Cortex of kidney (tissue), 1 donor: ENCODE measurements at places on chromosomes 1 and 21.

DNA sequence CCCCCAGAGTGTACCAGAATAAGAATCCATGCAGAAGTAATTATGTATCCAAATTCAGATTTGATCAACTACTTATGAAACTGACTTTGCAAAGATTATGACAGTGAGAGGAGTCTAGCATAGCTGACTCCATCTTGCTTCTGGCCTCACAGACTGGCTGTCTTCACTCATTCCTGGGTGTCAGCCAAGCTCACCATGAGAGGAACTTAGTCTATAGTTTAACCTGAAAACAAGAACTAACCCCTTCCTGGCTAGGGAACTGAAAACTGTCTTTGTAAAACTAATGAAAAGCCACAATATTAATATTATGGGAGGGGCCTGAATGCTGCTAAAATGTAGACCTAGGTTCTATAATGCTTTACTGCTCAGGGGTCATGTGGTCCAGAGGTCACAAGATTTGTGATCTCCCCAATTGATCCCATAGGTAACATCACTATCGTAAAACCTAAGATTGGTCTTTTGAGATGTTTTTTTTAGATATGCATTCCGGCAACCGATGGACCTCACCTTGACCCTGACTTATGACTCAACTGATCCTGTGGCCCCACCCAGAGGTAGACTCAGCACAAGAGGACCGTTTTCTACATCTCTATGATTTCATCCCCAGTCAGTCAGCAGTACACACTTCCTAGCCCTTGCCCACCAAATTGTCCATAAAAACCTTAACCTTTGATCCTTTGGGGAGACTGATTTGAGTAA, 55.2 kb downstream of the ATP1B1 start:
- no peak for DNase-seq

DNA sequence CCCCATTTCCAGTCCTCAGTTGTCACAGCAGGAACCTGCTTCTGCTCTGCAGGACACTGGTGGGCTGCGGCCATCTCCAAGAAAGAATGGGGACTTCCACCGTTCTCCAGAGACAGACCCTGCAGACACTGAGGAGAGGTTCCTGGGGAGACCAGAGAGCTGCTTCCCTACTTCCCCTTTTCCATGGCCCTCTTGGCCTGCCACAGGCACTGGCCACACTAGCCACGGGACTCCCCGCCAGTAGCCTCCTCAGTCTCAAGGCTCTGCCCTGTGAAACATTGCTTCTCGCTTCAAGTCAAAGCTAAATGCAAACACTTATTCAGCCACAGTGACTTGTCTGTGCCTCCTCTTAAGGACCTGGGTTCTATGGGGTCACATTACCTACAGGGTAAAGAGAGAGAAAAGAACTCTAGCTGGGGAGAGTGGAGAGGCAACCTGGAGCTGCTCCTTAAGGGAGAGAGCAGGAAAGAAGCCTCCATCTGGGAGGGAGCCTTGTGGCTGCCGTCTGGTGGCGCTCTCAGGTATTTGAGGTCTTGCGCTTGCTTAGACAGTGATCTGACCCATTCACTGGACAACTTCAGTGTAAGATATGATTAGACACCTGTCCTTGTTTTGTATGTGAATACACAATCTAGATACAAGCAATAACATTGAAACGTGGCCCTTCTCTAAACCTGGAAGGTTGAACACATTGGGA, 5.4 kb upstream of the SLAMF8 start:
- no peak for DNase-seq

DNA sequence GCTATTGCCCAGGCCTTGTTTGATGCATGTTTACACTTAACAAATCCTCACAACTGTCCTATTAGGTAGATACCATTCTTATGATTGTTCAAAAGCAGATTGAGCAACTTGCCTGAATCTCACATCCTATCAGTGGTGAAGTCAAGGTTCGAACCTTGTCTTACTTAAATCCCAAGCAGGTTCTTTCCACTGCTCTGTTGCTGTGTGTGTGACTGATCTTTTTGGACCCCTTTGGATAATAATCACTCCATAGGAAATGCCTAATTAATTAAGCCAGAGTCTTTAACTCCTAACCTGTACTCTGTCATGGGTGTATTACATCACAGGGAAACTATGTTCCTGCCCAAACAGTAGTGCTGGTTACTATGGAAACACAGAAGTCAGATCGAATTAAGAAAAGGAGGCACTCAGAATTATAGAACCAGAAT, 84.2 kb downstream of the SPATA46 start:
- DNase-seq: no peak

GRCh38 chr1:202069662-202070061, 53.1 kb upstream of the GPR37L1 start:
- no peak for DNase-seq

DNA sequence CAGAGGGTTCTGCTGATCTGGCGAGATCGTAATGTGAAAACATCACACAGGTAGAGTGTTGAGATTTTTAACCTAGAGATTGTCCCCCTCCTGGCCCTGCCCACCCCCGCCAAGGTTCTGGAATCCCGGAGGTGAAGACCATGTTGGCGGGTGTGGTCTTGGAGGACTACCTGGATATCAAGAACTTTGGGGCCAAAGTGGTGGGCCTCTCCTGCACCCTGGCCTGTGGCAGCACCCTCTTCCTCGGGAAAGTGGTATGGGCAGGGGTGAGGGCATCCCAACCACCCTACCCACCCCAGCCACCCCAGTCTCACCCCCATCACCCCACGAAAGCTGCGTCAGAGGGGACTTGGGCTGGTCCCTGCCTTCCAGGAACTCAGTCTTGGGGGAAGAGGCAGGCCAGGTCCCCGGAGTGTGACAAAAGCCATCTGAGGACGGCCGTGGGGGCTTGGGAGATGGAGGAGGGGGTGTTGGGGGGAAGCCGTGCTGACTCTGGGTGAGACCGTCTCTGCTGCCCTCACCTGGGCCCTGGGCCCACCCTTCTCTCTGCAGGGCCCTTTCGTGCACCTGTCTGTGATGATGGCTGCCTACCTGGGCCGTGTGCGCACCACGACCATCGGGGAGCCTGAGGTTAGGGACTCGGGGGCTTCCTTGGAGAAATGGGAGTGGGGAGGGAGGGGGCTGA, 4.4 kb downstream of the CLCNKB start:
- DNase-seq: no peak

DNA sequence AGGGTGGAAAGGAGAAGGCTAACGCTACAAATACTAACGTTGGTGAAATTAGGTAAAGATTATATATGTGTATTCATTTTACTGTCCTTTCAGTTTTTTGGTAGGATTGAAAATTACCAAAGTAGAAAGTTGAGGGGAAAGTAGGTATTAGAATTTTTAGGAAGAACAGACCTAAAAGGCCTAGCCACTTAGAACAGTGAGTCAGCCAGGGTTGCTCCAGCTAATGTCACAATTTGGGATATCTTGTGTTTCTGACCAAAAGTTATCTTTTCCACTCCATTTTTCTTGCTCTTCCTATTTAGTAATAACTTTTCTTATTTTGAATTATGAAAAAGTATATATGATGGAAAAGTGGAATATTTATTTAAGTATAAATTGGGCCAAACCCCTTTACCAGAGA, 40.1 kb downstream of the F3 start:
- DNase-seq: no peak

DNA sequence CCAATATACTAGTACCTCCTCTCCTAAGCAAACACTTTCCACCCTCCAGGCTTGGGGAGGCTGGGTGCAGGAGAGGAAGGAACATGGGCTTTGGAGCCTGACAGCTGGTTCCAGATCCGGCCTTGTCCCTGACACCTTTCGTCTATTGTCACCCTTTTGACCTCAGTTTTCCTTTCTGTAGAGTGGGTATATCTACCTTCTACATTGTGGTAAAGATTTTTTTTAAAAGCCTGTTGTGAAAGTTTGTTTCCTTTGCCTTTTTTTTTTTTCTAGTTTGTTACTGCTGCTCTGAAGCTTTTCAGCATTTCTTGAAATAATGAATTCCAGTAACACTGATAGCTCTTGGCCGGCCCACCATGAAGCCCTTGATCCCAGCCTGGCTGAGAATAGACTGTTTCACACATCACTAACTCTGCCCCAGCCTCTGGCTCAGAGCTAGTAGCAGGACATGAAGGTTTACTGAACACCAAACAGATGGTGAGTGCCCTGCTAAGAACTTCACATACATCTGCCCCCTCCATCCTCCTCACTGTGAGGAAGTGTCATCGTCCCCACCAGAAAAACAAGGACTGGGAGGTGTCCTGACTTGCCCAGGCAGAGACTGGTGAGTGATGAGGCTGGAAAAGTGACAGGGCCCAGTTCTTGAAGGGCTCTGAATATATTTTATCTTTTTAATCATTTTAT, 33.0 kb upstream of the ID3 start:
- no peak for DNase-seq

- no peak for DNase-seq
Measured at GRCh38 chr1:40122855-40123254, 25.8 kb upstream of the PPT1 start.

DNA sequence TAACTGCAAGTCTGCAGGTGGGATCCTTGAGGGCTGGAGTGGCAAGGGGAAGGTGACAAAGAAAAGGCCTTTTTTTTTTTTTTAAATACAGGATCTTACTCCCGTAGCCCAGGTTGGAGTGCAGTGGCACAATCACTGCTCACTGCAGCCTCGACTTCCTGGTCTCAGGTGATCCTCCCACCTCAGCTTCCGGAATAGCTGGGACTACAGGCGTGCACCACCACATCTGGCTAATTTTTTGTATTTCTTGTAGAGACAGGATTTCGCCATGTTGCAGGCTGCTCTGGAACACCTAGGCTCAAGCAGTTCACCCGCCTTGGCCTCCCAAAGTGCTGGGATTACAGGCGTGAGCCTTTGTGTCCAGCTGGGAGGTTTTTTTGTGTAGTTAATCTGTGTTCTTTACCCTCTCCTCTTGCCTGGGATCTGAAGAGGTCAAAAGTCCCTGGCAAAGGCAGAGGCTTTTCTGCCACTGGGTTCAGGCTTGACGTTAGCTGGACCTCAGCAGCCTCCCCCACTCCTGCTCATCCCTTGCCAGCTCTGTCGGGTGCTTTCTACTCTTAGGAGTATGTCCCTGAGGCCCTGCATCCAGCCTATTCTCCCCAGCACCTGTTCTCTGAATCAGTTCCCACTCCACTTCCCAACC, 5.2 kb downstream of the IL6R start:
- DNase-seq: no peak

DNA sequence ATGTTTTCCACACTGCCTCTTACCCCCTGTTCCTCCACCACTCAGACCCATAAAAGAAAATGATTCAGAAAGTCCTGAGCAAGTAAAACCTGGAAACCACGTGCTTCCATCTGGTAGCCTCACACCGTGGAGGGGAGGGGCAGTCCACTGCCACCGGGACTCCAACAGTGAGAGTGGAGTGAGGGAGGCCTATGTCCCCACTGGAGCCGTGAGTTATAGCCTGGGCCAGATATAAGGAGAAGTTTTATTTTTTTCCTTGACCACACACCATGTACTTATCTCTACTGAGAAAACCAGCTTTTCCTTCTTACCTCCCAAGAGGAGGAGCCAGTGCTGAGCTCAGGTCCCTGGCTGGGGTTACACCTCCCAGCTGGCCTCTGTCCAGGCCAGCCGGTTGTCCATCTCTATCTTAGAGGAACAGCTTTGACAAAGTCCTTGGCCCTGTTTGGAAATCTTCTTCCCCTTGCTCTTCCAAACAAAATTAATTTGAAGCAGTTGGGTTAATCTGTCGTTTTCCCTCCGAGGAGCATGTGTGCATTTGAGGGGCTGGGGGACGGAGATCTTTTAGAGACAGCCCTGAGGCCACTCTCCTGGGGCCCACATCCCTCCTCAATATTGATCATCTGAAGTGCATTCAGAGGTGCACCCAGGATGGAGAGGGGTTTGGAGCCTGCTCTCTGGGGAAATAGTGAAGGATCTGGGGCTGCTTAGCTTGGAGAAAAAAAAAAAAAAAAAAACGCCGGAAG, 49.1 kb upstream of the SERBP1 start:
- no peak for DNase-seq

DNA sequence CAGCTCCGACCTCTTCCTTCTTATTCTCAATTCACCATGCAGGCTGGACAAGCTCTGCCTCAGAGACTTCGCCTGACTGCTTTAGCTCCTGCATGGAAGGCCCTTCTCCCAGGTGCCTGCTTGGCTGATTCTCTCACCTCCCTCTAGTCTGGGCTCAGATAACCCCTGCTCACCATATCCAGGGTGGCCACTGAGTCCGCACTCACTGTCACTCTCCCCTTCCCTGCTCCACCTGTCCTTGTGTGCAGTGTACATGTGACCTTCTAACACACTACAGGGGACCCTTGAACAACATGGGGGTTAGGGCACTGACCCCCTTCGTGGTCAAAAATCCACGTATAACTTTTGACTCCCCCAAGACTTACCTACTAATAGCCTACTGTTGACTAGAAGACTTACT, 14.4 kb upstream of the GALNT2 start:
- DNase-seq: no peak

DNA sequence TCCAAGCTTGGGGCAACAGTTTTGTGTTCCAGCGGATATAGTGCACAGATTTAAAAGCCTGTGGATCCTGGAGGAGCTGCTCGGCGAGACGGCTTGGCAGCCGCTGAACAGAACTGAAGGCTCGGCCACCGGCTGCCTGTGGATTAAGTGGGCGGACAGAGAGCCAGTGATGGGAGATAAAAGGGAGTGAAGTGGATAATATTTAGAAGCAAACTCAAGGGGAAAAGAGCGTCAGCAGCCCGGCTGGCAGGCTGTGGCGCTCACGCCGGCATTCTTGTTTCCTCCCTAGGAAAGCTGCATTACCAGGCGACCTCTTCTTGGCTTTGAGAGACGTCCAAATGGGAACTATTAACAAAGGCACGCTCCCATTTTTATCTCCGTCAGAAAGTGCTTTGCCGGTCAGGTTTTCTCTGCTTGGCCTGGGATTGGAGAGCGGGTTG, 10.4 kb downstream of the TRABD2B start:
- DNase-seq: no peak

- no peak for DNase-seq
Measured at GRCh38 chr1:38541223-38541622, 318.3 kb downstream of the RRAGC start.

GRCh38 chr1:109131800-109132199, 17.9 kb downstream of the ELAPOR1 start:
- DNase-seq: no peak

GRCh38 chr1:55369474-55369873, 154.3 kb upstream of the USP24 start:
- no peak for DNase-seq

DNA sequence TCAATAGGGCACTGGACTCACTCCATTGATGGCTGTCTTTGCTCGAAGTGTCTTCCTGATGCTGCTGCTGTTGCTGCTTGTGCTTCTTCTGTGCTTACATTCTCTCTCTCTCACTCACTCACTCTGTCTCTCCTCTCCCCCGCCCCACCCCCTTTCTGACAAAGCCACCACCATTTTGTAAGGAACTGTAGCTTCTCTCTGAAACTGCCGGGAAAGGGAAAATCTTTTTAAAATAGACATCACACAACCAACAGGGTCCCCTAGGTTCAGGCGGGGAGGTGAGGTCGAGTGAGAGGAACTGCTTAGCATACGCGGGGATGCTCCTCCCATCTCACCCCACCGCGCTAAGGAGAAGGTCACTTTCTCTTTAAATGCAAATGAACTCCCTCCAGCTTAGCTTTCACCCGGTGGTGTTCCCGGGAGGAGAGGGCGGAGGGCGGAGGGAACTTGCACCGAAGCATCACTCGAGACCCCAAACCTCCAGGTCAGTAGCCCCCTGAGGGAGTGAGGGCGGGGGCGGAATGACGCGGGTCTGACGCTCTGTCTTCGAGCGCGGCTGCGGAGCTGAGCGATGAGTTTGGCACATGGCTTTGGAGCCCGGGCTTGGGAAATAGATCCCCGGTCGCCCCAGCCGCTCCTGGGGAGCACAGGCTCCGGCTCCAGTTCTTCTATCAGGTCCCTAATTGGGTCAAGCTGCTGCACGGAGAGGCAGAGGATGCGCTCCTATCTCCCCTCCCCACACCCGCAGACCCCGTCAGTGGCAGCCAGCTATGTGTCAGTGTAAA, at the start of gene CCDC28B:
TSS of gene CCDC28B (plus strand) at position 370 of the 785 bp plus-strand sequence. CDS start 1,341 bp downstream, outside the sequence.
- no peak for DNase-seq

- no peak for DNase-seq
Measured at GRCh38 chr1:228222548-228222947, 14.7 kb downstream of the OBSCN start.
